Regular cardiac myocyte (primary cell): ENCODE measurements at places on chromosomes 6 and 20. TPM values are rescaled to one million over a fixed set of nuclear protein-coding genes. Genes with fewer than 3 reads are reported as not detected.

C20orf141 gene
- not detected in 2 replicates for total RNA-seq

HLA-DQB1 gene
- total RNA-seq, result under 0.01 TPM in 1 of 2 replicates, not detected in the other

KATNA1 gene
- total RNA-seq, result 28.0 and 31.0 TPM in 2 replicates

ZBP1 gene
- not detected in 2 replicates for total RNA-seq

SOX12 gene
- total RNA-seq, result 2.8 and 3.6 TPM in 2 replicates

VWA7 gene
- under 0.01 TPM in 1 of 2 replicates, not detected in the other for total RNA-seq

GABRR2 gene
- total RNA-seq, result 0.19 and 0.56 TPM in 2 replicates

BMP6 gene
- total RNA-seq, result 22.0 and 47.4 TPM in 2 replicates

RNF8 gene
- 21.9 and 27.9 TPM in 2 replicates for total RNA-seq

EDN3 gene
- total RNA-seq, result not detected in 2 replicates

SLC29A1 gene
- total RNA-seq, result 11.3 and 28.6 TPM in 2 replicates

PARD6B gene
- 0.96 and 1.7 TPM in 2 replicates for total RNA-seq

MPC1 gene
- total RNA-seq, result 20.0 and 39.1 TPM in 2 replicates

ADTRP gene
- total RNA-seq, result 1.1 and 1.5 TPM in 2 replicates

ARHGAP40 gene
- not detected in 2 replicates for total RNA-seq

TSPO2 gene
- total RNA-seq, result not detected in 2 replicates

MYLK4 gene
- total RNA-seq, result 0.19 and 0.28 TPM in 2 replicates

BACH2 gene
- total RNA-seq, result under 0.01 TPM in 2 replicates

TFAP2A gene
- total RNA-seq, result 0.85 TPM in 1 of 2 replicates, not detected in the other

BPIFB4 gene
- not detected in 2 replicates for total RNA-seq

FOXA2 gene
- not detected in 2 replicates for total RNA-seq

NUDT3 gene
- total RNA-seq, result 11.7 and 12.7 TPM in 2 replicates
